Activated T-helper 1 cell treated with anti-CD3 and anti-CD28 coated beads, Interleukin-12 subunit alpha, Interleukin-12 subunit beta, Interleukin-2, Interleukin-4 antibody, amounts not matched to agents 30 ng/mL and 10 ng/mL and 1 ng/mL, durations not matched to agents 14 hours and 24 hours and 36 hours (primary cell): ENCODE measurements at places on chromosomes 11 and 22. TPM values are rescaled to one million over a fixed set of nuclear protein-coding genes. Genes with fewer than 3 reads are reported as not detected.

DNA sequence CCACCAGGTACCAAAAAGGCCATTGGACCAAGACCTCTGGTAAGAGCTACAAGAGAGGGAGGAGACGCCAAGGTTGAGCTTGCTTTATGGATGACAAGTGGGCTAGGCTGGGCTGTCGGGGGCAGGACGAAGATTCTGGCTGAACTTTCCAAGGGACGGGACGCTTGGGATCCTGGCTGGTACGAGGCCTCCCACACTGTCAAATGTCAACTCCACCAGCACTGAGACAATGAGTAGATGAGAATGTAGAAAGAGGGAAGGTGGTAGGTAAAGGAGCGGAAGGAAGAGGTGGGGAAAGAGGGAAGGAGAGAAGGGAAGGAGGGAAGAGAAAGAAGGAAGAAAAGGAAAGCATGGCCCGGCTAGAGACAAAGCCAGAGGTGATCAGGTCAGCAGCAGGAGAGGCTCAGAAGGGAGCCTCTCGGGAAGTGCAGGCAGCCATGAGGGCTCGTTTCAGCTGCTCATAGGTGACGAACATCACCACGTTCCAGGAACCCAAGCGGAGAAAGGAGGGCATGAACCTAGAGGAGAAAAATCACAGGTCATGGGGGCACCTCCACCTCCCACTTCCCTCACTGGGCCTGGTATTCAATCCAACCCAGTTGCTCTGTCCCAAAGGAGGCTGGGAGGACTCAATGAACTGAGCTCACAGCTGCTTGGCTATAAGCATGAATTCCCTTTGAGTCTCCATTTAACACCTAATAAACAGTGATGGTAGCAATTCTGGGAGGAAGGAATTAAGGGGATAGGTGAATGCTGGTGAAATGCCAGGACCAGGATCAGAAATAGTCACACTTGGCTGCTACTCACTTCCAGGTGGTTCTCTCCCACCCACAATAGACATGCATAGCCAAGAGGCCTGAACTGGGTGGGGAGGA lies 7.8 kb downstream of the UCP2 start:
- no peak for DNase-seq

DNA sequence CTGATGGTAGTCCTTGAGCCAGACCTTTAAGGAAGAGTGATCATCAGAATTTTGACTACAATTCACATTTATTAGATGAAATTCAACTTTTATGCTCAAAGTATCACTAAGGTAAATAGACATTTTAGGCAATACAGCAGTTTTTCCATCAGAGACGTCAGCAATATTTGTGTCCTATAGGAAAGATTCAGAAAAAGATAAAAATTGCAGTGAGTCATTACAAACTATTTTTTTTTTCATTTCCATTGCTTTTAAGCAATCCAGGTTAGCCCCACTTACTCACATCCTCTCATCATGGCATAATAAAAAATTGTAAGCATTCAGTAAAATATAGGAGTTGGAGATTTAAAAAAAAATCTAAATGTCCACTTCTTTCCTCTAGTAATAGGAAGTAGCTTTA lies 46.9 kb downstream of the MSANTD4 start:
- DNase-seq = no peak

DNA sequence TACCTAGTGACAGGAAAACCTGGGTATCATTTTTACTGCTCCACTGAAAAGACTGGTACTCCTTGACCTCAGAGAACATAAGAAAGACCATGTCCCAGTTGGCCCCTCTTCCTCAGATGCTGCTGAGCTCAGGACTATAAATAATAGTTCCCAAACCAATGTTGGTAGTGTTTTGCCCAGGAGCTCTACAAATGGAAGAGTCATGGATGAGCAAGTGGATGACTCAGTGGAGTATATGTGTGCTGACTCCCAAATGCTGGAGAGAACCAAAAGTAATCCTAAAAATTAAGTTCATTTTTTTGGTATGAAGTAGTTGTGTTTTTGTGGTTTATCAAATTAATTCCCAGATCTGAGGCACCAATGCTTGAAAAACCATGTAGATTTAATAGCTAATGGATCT lies 482.0 kb downstream of the KCNA4 start:
- no peak for DNase-seq

DNA sequence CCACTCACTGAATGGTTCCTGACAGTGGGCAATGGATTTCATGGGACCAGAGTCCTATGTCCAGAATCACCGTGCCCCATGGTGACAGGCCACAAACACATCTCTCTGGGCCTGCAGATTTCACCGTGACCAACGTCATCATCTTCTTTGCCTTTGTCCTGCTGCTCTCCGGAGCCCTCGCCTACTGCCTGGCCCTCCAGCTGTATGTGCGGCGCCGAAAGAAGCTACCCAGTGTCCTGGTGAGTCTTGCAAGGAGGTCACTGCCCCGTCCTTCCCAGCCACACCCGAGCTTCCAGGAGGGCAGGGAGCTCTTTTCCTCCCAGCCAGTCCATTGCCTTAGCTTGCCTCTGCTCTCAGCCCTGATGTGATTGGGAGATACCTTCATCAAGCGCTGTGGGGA lies 9.3 kb downstream of the IL10RA start:
- no peak for DNase-seq

DNA sequence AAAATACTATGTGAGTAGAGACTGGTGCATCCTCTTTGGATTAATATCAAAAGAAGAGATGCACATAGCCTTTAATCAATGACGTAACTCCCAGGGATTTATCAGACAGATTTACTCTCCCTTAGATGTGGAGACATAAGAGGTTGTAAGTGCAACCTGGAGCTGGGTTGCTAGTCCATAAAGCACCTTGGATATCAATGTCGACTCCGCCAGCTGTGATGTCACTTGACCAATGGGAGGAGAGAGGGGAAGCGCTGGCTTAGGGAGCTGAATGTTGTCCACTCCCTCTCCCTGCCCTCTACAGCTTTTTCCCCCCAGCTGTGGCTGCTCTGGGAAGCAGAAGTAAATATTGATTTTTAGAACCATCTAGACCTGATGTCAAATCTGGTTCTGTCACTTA lies 28.9 kb upstream of the TMEM86A start:
- no peak for DNase-seq

DNA sequence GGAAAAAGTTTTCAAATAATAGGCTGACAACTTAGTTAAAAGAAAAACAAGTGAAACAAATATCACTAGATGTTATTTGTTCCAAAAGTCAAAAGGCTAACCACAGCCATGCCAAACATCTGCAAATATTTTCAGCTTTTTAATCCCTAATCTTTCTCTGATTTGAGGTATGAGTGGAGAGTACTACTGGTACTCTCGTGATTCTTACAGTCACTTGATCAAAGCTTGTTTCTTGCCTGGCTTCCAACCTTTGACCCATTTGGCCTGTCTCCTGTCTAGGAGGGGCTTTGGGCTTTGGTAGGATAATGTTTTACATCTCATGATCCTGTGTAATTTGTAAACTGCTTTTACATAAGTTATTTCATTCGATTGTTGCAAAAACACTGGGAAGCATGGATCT lies 301.8 kb upstream of the SORL1-AS1 start:
- no peak for DNase-seq

DNA sequence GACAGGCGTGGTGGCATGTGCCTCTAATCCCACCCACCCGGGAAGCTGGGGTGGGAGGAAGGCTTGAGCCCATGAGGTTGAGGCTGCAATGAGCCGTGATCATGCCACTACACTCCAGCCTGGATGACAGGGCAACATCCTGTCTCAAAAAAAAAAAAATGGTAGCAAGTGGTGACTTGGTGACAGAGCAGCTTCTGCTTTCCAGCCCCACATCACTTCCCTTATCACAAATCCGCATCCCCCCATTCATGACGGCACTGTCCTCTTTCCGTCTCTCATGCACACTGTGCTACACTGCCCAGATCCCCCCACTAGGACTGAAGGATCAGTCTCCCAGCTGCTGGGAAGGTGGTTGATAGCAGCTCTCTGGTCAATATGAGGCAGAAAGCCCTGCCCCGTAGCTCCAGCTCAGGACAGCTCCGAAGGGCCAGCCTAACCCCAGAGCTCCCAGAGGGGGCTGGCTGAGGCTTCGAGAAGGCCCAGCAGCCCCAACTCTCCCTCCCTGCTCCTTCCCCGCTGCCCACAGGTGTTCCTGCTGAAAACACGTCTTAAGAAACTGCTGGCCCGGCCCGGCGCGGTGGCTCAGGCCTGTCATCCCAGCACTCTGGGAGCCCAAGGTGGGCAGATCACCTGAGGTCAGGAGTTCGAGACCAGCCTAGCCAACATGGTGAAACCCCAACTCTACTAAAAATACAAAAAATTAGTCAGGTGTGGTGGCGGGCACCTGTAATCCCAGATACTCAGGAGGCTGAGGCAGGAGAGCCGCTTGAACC lies 15.9 kb downstream of the PGA5 start:
- no peak for DNase-seq

DNA sequence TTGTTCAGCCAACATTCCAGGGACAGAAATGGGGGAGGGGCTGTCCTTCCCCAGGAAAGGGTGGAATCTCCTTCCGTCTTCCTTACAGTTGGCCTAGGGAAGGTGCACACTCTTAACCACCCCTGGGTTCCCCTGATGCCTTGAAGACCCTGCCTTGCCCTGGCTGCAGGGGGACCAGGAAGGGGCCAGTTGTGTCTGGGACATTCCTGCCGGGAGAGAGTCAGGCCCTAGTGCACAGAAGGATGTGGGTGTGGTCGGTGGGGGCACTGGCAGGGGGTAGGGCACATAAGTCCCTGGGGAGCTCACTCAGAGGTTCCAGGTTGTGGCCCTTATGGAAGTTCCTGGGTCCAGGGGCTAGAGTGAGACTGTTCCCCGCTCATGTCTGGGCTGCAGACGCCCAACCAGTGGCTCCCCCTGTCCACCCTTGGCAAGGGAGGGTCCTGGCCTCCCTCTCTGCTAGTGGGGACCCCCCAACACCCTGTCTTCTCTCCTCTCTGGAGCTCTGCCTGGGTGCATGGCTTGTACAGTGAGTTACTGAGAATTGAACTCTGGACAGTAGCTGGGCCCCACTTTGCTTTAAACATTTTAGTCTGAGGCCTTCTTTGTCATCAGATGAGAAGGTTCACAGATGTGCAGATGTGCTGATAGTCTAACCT lies 2.0 kb upstream of the APOBEC3A start:
- no peak for DNase-seq

DNA sequence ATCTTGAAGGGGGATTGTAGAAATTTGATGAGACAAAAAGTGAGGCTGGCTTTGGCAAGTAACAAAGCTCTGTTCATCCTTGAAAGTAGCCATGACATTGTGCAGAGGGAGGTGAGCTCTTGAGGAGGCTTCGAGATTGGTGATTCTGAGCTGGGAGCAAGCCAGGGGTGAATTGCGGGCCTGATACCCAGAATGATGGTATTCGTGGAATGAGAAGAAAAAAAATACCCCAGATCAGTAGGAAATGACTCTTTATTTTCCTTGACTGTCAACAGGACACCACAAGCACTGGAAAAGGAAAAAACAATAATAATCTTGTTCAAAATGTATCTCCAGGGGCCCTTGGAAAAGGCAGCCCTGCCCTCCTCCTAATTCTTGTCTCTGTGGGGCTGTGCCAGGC lies 62.7 kb downstream of the TSPAN18 start:
- no peak for DNase-seq

DNA sequence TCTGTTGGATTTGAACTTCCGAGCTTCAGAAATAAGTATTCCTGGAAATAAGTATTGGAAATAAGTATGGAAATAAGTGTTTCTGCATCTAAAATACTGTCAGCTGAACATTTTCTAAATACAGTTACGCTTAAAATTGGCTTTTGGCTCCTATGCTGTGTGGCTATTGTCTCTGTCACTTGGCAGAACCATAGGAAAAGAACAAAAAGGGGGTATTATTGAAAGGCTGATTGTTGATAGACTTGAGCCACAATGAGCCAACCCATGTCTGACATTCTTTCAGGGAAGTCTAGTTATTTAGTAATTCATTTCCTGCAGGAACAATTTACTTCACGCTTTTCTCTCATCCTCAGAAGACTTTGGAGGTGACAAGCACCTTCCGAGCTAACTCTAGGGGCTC lies 32.5 kb upstream of the LARGE1 start:
- no peak for DNase-seq

DNA sequence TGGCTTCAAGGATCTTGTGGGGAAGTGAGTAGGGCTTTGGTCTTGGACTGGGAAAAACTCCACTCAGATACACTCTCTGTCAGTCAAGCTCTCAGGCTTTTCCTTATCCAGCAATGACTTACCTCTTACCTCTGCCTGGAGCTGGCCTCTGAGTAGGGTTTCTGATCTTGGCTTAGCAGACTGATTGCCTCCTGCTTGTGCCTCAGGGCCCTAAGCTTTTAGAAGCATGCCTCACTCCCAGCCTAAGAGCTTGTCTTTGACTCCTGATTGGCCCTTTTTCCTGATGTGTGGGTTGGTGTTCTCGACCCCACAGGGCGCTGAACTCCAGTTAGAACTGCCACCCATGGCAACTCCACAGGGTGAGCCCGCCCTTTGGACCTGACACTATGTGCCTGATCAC lies 275.0 kb downstream of the ST3GAL4 start:
- DNase-seq = no peak

DNA sequence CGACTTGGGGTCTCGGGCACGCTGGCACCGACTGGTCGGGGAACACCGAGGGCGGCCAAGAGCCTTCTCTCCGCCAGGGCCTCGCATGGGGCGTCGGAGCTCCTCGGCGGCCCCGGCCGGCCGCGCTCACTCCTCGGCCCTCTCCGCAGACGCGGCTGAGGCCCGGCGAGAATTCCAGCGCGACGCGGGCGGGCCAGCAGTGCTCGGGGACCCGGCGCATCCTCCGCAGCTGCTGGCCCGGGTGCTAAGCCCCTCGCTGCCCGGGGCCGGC lies 5.6 kb downstream of the TBX1 start:
- no peak for DNase-seq

GRCh38 chr11:19849947-19850593 lies 137.4 kb downstream of the NAV2 start:
- DNase-seq = no peak

GRCh38 chr11:72670041-72670440 lies 4.2 kb downstream of the PDE2A start:
- no peak for DNase-seq

- no peak for DNase-seq
Observed at GRCh38 chr11:121692236-121692635, 239.5 kb upstream of the SORL1-AS1 start.

GRCh38 chr11:95588821-95589220 lies 200.8 kb downstream of the FAM76B start:
- DNase-seq = no peak

- no peak for DNase-seq
Observed at GRCh38 chr22:41551877-41552582, 7.8 kb upstream of the POLR3H start.

DNA sequence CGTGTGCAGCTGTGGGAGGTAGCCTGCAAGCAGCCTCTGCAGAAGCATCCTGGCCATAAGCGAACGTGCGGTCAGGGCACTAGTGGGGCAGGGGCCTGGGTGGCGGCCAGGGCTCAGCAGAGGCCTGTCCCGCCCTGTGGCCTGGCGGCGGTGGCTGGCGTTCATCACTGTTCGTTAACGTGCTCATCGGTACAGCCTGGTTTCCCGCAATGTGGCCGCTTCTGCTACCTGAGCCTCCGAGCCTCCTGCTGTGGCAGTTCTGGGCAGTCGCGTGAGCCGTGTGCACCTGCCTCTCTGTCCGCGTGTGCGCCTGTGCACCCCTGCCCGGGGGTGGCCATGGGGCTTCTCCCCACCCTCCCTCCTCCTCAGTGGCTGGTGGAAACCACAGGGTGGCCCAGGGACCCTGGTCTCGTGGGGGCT lies 117.9 kb downstream of the KCNQ1OT1 start:
- DNase-seq = no peak

- DNase-seq = no peak
Observed at GRCh38 chr11:120751550-120751949, 240.0 kb downstream of the GRIK4 start.

The OR5P2 gene
- not detected in 2 replicates for total RNA-seq

The C11orf21 gene
- 2.3 and 2.5 TPM in 2 replicates for total RNA-seq

The CELSR1 gene
- 0.39 and 0.44 TPM in 2 replicates for total RNA-seq

The CDC42BPG gene
- 0.29 and 0.44 TPM in 2 replicates for total RNA-seq

The GAL3ST3 gene
- total RNA-seq = 0.34 TPM in 1 of 2 replicates, not detected in the other

The OR2D2 gene
- total RNA-seq = 0.34 and 0.56 TPM in 2 replicates

The OR51B5 gene
- total RNA-seq = not detected in 2 replicates

The VPREB3 gene
- not detected in 2 replicates for total RNA-seq

The PGA5 gene
- total RNA-seq = not detected in 2 replicates
